ENCODE measurements at places on chromosomes 4 and X. TPM values are rescaled to one million over a fixed set of nuclear protein-coding genes. Genes with fewer than 3 reads are reported as not detected.
A peak's percentile ranks its signal among the peaks of the same experiment; 100 is the strongest.

The FGF13 gene
- total RNA-seq: not detected

The GLRB gene
- not detected for total RNA-seq

The ZNF732 gene
- total RNA-seq: not detected

The MAGEA12 gene
- not detected for total RNA-seq

The TRIM60 gene
- not detected for total RNA-seq

The AKAP4 gene
- not detected for total RNA-seq

- no peak for DNase-seq
Measured at GRCh38 chr4:63937961-63938360, 471.3 kb downstream of the TECRL start.

DNA sequence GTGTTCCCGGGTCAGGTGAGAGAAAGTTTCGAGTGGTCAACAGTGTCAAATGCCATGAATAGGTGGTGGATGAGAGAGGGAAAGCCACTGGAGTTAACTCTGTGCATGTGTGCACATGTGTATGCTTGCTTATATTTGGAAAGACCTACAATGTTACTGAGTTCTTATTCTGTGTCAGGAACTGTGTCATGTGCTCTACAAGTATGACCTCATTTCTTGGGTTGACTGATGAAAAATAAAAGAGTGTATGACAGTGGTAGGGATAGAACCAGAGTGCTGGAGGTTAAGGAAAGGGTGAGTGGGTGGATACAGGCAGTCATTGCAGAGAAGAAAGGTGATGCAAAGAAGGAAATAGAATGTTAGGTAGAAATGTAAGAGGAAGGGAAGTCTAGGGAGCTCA, 22.1 kb upstream of the DGKK start:
- DNase-seq: no peak

- DNase-seq: no peak
Measured at GRCh38 chr4:175947117-175947722, 118.4 kb upstream of the WDR17 start.

DNA sequence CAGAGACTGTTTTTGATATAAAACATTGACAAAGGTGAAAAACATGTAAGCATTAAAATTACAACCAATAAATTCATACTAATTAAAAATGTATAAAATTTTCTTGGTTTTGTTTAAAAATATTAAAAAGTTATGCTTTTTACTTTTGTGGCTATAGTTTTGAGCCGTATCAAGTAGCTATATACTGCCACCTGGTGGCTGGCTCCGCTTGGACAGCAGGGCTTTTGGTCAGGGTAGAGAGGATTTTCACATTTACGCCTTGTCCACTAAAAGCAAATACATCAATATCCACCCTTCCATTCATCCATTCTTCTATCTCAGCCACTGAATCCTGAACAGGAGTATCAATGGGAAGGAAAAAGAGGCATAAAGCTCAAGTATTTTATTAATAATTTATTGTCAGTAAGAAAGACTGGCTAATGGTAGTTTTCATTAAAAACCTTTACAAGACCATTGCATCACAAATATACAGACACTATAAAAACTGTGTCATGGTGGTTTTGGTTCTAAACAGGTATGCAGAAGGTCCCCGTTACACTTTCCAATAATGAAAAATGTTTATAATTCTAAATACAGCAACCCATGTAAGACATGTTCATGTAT, 32.1 kb upstream of the MTNR1A start:
- DNase-seq: peak; percentile 67

DNA sequence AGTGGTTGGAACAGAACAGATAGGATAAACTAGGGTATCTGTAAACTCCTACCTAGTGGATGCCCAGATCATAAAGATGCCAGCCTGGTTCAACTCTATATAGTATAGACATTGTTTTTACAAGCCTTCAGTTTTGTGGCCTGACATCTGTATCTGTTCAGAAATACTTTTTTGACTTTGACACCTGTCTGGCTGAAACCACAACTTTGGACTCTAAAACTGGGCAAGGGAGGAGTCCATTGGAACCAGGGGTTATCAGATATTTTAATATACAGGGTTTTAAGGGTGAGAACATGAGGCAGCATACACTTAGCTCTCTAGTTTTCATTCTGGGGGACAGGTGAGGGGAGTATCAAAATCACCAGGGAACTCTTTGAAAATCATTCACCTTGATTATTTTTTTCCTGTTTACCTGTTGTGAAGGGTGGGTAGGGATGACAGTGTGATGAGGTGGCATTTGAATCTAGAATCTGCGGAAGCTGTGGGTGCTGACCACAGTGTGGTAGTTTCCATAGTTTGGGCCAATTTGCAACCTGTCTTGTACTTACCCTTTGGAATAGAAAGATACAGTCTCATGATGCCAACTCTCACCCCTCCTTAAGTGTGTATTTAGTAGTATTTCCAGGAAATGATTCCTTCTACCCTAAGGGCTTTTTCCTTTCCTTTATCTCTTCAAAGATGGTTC, 20.6 kb downstream of the GAB1 start:
- peak; percentile 41 for DNase-seq

DNA sequence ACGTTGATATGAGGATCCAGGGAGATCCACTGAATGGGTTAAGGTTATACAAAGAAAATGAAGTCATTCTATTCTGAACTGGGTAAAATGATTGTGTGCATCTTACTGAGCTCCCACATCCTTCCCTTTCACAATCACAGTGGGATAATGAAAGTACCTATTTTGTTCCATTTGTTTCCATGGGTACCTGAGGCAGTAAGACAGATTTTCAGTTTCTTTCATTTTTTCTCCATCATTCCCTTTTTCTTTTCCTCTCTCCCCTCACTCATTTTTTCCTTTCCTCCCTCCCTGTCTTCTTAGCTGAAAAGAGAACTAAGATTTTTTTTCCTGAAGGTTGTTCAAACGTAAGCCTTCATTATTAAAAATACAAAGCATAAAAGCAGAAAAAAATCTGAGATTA, 4.6 kb downstream of the GRIA2 start:
- no peak for DNase-seq

Measured in activated CD4-positive, alpha-beta memory T cell treated with anti-CD3 and anti-CD28 coated beads for 36 hours (primary cell).